ENCODE measurements at places on chromosomes 11 and 22.

DNA sequence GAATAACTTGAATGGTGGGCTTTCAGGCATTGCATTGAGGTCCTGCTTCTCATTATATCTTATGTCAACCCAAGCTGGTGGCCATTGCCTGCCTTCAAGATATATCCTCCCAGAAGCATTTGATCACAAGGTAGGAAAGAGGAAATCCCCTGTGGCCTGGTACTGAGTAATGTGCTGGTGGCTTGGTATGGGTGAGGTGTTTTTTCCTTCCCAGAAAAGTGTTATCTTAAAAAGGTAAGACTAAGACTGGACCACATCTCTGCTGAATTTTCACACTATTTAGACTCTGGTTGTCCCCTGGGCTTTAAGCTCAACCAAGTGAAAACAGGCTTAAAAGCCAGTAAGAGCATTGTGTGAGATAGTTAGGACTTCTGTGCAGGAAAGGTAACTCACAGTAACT lies 3.7 kb downstream of the INSC start:
- no peak for DNase-seq

DNA sequence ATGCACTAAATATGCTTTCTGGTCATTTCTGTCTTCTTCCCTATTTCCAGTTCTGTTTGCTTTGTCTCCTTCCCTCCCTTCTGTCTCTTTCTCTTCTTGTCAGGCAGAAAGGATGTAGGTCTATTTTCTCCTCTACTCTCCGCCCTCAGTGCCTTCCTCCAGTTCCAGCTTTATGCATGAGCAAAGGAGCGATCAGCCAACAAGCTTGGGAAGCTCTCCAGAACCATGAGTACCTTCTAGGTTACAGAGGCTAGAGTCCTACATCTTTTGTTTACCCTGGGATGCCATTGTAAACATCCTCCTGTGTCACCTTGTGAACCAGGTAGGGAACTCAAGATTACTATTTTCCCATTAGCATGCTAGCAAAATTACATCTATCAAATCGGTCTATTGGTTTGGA lies 7.9 kb upstream of the SPON1 start:
- no peak for DNase-seq

DNA sequence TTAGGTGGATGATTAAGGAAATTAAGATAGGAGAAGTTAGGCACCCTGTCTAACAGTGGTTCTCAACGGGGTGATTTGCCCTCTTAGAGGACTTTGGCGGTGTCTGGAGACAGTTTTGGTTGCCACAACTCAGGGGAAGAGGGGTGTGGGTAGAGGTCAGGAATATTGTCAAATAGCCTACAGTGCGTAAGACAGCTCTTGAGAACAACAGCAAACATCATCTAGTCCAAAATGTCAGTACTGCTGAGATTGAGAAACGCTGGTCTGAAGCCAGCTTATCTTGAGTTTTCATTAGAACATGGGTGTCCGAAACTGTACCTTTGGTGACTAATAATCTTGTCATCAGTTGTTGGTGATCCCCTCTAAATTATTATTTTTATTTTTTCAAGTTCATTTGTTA lies 38.4 kb downstream of the CECR2 start:
- DNase-seq = no peak

GRCh38 chr11:126415128-126415527 lies 59.6 kb downstream of the ST3GAL4 start:
- DNase-seq = peak; percentile 87

DNA sequence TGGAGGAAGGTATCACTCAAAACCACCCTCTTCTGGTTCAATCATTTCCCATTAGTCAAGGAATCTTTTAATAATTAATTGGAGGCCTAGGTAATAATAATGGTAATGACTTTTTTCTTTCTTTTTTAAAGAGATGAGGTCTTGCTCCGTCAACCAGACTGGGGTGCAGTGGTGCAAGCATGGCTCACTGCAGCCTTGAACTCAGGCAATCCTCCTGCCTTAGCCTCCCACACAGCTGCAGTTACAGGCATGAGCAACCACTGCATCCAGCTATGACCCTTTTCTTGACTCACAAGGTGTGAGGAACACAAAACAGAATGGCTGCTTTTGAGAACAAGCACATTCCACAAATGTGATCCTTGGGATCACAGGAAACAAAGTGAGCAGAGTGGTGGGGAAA lies 3.6 kb downstream of the POLDIP3 start:
- no peak for DNase-seq

DNA sequence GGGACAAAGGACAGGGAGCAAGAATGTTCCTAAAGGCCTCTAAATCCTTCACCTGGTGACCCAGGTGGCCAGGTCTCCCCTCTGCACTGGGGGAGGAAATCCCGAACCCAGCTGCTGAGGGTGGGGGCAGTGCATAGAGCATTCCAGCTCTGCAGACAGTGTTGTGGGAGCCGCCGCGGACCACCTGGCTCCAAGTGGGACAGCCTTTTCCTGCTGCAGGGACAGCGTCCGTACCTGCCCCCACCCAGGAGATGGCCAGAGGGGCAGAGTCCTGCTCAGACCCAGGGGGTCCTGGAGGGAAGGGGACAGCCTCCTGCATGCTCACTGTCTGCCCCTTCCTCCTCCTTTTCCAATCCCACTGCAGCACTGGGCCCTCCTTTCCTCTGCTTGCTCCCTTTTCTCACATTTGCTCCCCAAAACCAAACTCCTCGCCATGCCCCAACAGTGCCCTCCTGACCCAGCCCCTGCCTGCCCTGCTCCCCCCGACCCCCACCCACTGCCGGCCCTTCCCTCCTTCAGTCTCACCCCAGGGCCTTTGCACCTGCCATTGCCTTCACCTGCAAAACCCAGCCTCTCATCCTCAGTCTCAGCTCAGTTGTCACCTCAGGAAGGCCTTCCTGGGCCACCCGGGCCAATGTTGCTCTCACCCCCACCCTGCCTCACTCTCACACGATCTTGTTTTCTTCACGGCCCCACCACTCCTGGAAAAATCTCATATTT lies 12.8 kb downstream of the PNPLA5 start:
- no peak for DNase-seq

DNA sequence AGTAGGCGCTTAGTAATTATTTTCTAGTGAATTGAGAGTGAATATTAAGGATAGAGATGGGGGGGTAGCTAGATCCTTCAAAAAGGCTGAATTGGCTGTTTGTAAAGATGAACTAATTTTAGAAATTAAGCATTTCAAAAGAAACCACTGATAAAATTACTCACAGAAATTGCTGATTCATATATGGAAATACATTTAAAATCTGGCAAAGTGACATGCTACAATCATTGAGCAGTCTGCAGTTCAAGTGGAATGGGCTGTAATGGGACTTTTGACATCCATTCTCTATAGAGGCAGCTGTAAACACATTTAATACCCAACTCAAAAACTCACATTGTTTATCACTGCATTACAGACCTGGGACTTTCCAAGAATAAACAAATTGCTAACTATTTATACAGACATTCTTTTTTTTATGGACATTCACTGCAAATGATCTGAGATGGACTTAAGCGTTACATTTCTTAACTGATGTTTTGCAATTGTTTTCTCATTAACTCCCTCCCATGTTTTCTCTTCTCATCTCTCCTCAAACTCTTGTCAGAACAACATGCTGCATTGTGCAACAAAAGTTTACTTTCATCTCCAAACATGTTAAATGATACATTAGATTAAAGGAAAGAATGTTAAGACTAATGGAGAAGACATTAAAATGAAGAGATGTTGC lies 42.1 kb upstream of the MMP7 start:
- no peak for DNase-seq

- no peak for DNase-seq
Measured at GRCh38 chr11:63622323-63622722, 8.1 kb upstream of the PLAAT3 start.

DNA sequence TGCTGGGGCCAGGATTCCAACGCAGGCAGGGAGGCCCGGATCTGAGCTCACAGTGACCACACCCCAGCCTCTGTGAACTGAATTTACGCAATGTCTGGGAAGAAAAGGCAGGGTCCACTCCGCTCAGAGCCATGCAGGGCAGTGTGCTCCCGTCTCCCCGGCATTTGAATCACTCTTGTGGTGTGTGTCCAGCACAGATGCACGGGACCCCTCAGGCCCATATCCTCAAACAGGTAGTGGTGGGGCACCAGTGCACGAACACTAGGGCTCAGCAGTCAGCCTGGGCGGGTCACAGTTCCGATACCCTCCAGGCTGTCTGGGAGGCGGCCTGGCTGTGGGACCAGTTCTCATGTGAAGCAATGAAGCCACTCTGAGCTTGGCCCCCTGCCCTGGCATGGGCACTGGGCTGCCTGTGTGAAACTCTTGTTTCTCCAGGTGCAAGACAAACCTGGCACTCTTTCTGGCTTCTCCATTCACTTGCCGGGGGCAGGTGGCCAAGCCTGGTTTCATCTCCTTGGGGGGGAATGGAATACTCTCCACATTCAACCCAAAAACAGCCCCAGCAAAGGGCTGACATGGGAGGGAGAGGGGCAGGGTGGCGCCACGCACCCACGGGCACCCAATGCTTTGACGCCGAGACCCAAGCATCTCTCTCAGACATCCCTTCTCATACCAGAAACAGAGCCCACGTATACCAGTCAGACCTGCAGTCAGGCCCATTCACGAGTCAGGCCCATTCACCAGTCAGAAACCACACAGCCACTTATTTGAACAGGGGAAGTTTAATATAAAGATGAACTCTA lies 14.3 kb downstream of the DHCR7 start:
- peak; percentile 90 for DNase-seq

DNA sequence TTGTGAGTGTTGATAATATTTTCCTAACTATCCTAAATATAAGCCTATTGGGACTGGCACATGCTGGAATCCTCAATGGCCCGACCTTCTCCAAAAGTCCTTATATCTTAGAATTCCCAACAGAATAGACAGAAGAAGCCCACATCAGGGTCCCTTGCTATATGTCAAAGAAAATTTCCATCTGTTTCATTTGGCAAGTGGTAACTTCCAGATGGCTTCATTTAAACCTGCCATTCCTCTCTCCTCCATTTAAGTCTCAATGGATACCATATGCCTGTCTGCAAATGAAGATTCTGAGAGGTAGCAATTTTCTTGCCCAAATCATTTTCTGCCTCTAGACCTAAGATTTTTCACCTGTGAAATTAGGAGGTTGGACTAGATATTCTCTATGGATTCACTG lies 73.1 kb upstream of the KCNA4 start:
- DNase-seq = no peak

DNA sequence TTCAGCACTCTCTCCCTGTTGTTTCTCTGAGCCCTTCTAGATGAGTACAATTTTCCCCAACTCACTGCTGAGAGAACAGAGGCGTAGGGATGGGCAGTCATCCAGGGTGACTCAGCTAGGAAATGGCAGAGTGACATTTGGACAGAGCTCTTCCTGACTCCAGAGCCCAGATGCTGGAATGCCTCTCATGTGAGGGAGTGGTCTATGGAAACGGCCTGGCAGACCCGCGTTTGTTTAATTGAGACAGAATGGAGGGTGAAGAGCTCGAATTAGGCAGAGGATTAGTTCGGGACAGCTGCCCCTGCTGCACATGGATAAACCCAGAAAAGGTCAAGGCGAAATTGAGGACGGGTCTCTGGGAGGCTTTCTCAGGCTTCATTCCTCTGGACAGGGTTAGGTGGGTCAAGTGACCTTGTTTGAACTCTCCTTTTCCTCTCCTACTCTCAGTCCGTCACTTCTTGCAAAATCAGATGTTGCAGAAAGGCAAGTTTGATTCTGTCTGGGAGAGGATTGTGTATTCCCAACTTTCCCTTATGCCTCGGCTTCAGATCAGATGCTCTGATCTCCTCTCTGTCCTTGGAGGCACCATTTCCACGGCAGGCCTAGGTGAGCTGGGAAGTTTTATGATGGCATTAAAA lies 7.6 kb upstream of the LMO2 start:
- peak; percentile 93 for DNase-seq

DNA sequence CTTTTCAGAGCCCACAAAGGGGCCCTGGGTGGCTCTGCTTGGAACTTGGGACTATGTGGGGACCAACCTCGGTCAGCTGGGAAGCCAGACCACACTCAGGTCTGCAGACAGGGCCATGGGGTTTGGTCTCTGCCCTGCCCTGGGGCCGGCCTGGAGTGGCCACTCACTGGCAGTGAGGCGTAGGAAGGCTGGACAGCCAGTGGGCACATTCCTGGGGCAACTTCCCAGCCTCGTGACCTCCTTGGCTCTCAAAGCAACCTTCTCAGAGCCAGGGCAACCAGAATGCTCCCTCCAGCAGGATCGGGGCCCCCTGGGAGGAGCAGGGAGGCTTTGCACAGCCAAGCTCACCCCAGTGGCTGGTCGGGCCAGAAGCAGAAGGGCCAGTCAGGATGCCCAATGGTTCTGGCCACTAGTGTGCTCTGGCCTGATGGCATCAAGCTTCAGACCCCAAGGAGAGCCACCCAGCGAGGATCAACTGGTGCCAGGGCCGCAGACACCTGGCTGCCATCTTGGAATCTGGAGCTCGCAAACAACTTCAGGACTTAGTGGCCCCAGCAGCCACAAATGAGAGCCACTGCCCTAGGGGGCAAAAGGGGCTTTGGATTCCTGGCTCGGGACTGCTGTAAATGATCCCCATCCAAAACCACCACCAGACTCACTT lies 87.1 kb downstream of the MYEOV start:
- peak; percentile 46 for DNase-seq

DNA sequence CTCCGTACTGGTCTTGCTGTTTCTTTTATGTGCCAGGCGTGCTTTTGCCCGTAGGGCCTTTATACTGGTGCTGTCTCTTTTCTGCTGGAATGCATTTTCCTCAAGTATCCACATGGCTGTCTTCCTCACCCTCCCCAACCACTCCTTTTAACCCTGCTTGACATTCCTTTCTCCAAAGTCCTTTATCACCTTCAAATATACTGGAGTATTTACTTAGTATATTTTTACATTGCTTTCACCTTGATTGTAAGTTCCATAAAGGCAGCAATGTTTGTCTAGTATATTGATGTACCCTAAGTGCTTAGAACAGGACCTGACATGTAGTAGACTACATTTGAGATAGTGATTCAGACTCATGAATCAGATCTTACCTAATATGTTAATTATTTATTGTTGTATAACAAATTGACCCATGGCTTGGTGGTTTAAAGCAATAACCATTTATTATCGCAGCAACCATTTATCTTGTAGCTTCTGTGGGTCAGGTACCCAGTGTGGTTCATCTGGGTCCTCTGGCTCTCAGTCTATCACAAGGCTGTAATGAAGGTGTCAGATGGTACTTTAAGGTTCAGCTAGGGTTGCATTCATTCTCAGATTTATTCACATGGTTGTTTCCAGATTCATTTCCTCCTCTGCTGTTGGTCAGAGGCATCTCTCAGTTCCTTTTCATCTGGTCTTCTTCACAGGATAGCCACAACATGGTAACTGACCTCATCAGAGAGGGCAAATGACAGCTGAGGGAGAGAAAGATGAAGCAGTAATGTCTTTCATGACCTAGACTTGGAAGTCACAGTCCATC lies 34.2 kb downstream of the DDX10 start:
- no peak for DNase-seq

All from suprapubic skin (tissue), 4 donors.